ENCODE measurements at places on chromosomes 4 and X.

- no peak for DNase-seq
These were observed 4.5 kb downstream of the G6PD start for GRCh38 chrX:154541896-154542722.

GRCh38 chr4:48110452-48110978, 23.5 kb downstream of the TXK start:
- DNase-seq = no peak

- DNase-seq = no peak
These were observed 6.3 kb upstream of the C4orf36 start for GRCh38 chr4:86898562-86898961.

- DNase-seq = no peak
These were observed 40.9 kb downstream of the PDS5A start for GRCh38 chr4:39936565-39937418.

GRCh38 chr4:127555106-127555505, 77.7 kb upstream of the INTU start:
- no peak for DNase-seq

DNA sequence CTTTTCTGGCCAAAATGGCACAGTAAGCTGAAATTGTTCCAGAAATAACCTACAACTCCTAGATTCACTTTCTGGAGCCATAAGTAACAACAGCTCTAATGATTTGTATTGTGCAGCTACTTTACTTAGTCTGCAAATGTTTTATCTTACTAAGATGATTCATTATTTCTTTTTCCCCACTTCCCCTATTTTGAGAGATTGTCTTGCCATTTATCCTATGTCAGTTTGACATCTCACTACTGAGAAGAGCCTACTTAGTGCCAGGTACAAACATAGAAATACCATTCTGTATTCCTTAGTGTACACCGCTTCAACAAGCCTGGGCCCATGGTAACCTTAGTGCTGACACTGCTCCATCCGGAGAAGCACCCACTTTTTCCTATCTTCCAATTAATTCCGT, 13.8 kb upstream of the STK26 start:
- DNase-seq = no peak

- DNase-seq = no peak
These were observed 27.7 kb downstream of the PDGFRA start for GRCh38 chr4:54256491-54257486.

DNA sequence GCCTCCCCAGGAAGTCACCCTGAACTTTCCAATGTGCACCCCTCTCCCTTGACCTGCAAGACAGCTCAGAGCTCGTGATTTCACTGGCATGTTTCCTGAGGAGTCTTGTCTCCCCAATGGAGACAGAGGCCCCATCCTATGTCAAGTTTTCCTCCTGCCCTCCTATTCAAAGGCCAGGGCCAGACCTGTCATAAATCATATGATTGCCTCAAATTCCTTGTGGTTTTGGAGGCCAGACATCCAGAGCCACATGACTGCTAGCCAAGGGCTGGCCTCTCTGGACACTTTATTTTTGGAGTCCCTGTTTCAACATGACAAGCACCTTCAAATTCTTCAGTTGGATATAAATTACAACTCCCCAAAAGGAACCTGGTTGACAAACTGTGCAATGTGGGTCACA, 76.0 kb upstream of the TFDP3 start:
- no peak for DNase-seq

DNA sequence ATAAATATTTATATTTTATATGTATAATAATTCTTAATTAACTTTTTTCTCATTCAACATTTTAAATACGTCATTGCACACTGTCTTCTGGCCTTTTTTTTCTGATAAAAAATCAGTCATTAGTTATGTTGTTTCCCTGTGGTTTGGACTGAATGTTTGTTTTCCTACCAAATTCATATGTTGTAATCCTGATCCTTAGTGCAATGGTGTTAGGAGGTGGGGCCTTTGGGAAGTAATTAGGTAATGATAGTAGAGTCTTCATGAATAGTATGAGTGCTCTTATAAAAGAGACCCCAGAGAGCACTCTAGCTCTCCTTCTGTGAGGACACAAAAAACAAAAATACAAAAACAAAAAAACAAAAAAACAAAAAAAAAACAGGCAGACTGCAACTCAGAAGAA, 117.2 kb downstream of the GASK1B start:
- no peak for DNase-seq

GRCh38 chr4:143095447-143095846, 89.3 kb upstream of the USP38 start:
- no peak for DNase-seq

DNA sequence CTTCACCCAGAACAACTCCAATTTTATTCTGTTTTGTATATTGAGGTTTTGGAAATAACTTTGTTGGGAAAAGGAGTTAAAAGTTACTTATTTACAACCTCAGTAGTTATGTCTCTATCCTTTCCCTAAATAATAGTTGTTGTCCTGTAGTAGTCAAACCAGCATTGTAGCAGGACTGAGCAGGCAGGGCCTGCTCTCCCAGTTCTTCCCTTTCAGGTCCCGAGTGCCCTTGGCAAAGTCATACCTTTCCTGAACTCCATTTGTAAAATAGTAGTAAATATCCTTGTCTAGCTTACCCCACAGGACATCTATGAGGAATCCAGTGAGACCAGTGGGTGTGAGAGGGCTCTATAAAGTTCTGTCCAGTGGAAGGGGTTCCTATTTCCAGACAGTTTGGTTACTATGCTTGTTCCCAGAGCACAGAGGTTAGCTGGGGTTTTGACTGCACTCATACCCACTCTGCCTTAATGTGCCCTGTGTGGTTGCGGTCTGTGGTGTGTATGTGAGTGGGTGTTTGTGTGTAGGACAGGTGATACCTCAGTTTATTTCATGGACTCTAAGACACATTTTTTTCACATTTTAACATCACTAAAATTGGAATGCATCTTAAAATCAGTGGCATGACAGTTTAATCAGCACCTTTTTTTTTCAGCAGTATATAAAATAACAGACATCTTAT, 136.3 kb downstream of the AMMECR1 start:
- no peak for DNase-seq

- DNase-seq = no peak
These were observed 346.3 kb downstream of the FBXW7 start for GRCh38 chr4:152189451-152190179.

GRCh38 chr4:30854531-30854930, 134.4 kb downstream of the PCDH7 start:
- no peak for DNase-seq

GRCh38 chr4:35942092-35942491, 302.2 kb downstream of the ARAP2 start:
- DNase-seq = no peak

DNA sequence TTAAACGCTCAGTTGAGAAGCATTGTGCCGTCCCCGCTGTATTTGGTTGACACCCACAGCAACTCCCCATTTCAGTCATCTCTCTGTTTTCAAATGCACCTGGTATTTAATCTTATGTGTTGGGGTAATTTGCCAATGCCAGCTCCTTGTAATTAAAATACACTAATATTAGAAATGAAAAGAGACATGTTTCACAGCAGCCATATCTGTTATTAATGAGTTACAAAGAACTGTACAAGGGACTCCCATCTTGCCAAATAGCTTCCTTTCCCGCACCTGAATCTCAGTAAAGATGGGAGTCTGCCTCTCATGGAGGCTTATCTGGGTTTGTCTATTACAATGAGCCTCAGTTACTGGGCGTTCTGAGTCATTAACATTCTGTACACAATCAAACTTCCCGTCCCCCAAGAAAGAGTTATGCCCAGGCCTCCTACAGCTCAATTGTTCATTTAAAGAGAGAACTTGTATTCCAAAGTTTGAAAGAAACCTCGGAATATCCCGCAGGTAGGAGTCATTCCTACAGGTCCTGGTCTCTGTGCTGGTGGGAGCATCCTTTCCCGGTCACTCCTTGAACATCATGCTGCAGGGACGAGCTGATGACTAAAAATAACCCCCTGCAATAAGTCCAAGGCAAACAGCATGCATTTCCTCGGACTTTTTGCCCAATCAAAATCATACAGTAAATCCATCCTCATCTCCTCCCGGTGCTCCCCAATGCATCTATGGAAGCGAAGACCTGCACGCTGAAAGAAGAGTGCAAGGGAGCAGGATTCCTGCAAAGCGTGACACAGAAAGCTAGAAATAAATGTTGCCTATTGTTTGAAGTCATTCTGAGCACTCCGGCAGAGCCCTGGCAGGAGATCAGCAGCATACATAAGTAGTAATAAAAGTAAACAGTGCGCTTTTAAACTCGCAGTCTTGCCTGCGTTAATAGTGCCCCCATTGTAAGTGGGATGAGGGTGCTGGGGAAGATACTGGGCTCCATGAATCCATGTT, 926 bp downstream of the NDP start:
- no peak for DNase-seq

- no peak for DNase-seq
These were observed 62.2 kb downstream of the KDM6A start for GRCh38 chrX:44935172-44935571.

DNA sequence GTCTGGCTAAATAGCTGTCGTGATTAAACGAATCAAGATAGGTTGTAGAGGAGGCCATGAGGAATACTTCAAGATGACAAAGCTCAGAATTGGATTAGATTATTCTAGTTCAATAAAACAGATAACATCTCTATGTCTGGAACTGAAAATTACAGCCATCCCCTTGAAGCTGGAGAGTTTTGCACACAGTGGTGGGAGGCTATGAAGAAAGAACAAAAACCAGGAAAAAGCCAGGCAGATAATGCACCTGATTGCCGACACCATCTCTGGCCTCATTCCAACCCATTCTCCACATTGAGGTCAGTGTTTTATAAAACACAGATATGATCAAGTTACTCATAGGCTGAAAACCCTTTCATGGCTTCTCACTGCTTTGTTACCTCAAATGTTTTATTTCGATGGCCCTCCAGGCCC, 188.3 kb downstream of the RASL11B start:
- DNase-seq = no peak

- DNase-seq = no peak
These were observed 392.8 kb upstream of the NR3C2 start for GRCh38 chr4:148834804-148835631.

DNA sequence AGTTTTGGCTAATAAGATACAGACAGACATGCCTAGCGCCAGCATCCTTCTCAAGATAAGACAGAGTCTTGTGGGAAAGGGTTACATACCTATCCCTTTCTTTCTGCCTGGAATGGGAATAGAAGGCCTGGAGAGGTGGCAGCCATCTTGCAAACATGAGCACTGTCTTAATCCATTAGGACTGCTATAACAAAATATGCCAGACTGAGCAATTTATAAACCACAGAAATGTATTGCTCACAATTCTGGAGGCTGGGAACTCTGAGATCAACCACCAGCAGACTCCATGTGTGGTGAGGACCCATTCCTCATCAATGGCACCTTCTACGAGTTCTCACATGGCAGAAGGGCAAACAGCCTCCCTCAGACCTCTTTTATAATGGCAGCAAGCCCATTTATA, 26.5 kb upstream of the NEIL3 start:
- DNase-seq = no peak
